ENCODE measurements at places on chromosomes 7 and 10. TPM values are rescaled to one million over a fixed set of nuclear protein-coding genes. Genes with fewer than 3 reads are reported as not detected.

GRCh38 chr10:23338155-23338828, 6.3 kb downstream of the C10orf67 start:
- no peak for ATAC-seq

- peak; percentile 51 for ATAC-seq
Observed at GRCh38 chr7:99137411-99138180, 6.3 kb downstream of the SMURF1 start.

GRCh38 chr7:30935569-30935877, 23.9 kb downstream of the AQP1 start:
- ATAC-seq, result no peak

DNA sequence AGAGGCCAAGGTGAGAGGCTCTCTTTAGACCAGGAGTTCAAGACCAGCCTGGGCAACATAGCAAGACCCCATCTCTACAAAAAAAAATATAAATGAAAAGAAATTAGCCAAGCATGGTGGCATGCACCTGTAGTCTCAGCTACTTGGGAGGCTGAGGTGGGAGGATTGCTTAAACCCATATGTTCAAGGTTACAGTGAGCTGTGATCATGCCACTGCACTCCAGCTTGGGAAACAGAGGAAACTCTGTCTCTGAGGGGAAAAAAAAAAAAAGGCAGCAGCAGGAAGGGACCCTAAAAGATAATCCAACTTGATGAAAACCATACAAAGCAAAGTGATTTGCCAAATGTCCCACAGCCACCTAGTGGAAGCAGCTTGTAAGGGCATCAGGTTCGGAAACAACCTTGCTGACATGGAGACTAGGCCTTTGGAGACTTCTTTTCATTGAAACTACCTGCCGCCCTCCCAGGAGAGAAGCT, 15.6 kb upstream of the PBLD start:
- ATAC-seq, result peak; percentile 57

- no peak for ATAC-seq
Observed at GRCh38 chr7:6218329-6218728, 54.1 kb downstream of the CYTH3 start.

DNA sequence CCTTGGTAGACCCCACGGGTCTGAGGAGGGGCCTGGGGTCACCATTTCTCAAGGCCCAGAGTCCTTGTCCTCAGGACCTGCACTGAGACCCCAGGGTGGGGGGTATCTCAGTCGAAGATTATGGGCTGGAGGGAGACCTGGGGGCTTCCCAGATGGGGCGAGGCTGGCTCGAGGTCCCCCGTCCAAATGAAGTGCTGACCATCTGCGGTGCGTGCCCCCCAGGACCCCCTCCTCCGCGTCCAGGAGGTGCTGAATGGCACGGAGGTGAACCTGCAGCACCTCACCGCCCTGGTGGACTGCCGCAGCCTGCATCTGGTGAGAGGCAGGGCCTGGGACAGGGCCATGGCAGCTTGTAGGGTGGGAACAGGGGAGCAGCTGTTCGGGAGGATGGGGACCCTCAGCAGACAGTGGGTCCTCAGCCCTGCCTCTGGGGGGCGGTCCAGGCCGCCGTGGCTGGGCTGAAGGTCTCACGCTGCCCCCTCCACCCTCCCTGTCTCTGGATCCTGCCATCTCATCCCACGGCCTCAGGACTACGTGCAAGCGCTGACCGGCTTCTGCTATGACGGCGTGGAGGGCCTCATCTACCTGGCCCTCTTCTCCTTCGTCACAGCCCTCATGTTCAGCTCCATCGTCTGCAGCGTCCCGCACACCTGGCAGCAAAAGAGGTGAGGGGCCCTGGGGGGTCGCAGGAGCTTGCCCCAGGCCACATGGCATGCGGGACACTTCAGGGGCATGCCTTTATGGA, 24.3 kb downstream of the TTYH3 start:
- ATAC-seq, result no peak

- ATAC-seq, result no peak
Observed at GRCh38 chr10:78764436-78764835, 304.3 kb upstream of the ZMIZ1 start.

- no peak for ATAC-seq
Observed at GRCh38 chr7:124752310-124752709, 13.3 kb downstream of the GPR37 start.

GRCh38 chr7:152683297-152683696, 7.4 kb upstream of the XRCC2 start:
- no peak for ATAC-seq

- ATAC-seq, result no peak
Observed at GRCh38 chr7:46478046-46478445, 557.0 kb upstream of the IGFBP3 start.

DNA sequence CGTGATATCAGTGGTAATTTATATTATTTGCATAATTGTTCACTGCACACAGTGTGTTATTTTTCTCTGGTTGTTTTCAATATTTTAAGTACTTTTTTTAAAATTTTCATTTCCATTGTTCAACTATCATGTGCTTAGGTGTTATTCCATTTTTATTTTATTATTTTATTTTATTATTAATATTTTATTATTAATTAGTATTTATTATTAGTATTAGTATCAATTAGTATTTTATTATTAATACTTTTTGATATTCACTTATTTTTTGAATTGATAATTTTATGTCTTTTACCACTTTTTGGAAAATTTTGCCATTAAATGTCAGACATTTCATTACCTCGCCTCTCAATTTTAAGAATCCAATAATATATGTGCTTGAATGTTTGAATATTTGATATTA, 593.8 kb upstream of the GRM3 start:
- no peak for ATAC-seq

DNA sequence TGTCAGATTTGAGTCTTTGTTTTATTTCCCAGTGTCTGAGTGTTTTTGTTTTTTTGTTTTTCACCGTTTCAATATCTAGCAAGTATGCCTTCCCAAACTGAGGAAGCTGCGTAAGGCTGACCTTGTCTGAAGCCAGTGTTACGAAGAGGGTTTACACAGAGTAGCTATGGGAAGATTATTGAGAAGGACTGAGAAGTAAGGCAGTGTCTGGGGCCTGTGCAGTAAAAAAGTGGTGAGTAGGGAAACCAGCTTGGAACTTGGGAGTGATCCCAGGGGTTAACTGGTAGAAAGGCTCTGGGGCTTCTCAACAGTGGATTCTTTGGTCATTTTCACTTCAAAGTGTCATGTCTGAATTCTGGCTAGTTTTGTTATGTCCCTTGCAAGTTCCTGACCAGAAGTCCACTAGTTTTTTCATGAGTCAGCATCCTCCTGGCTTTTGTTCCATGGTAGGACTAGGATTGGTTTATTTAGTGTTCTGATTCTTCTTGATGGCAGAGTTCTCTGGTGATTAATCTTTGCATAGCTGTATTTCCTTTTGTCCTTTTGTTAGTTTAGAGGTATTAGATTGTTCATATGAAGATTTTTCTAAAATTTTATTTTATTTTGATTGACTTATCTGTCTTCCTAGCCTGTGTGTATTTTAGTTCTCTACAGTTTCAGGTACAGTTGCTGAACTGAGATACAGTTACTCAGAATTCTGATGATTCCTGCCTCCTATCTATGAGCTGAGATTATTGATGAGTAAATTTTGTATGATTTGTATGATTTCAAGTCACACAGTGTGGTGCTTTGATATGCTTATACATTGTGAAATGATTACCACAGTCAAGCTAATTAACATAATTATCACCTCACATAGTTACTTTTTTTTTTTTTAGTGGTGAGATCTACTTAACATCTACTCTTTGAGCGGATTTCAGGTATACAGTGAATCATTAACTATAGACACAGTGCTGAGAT, 19.0 kb downstream of the GARS1 start:
- ATAC-seq, result no peak

DNA sequence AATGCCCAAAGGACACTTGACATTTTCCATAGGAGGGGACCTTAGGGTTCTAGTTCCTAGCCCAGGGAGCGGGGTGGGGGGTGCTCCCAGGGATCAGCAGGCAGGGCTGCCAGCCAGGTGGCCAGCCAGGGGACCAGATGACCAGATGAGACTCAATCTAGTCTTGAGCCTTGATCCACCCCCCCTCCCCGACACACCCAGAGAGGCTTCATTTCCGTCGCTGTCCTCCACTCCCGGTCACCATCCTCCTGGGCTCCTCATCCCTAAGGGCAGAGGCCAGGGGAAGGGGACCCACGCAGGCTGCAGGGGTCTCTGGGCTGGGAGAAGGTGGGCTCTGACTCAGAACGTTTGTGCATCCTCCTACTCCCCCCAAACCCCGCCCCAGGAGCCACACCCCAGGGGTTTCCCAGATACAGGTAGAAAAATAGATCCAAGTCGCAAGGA, 1.0 kb downstream of the STX1A start:
- no peak for ATAC-seq

DNA sequence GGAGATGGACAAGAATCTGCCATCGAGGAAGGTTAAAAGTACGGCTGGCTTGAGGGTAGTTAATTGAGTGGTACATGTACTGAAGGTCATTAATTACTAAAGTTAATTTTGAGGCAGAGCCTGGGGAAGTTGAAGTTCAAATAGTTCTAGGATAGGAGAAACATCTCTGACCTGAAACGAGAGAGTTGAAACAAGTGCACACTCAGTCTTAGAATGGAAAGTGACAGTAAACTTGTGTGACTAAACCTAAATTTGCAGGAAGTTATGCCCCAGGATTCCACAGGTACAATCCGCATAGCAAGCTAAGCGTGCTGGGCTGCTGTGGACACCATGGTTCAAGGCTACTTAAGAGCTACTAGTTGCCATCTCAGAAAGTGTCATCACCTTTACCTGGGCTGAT, 209.9 kb downstream of the CHCHD3 start:
- no peak for ATAC-seq

DNA sequence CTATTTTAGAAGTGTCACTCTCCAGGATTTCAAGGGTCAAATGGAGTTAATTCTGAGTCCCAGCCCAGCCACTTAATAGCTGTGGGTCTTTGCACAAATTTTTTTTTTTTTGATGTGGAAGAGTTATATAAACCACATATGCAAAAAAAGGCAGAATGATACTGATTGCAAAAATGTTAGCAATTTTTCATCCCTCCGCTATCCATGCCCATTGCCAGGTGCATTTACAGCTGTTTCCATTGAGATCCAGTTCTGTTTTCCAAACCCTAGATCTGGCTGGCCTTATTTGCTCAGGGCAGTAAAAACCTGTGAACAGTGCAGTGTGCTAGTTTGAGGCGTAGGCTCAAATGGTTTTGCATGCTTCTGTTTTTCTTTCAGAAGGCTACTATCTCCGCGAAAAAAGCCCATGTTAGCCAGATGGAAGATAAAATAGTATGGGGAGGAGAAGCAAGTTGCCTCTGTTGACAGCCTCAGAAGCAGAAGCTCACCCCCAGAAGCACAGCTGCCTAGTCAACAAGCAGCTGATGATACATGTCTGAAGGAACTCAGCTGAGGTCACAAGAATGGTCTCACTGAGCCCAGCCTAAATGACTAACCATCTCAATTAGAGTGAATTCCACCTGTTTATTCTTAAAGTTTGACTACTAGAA, 997 bp upstream of the ZNF138 start:
- no peak for ATAC-seq

DNA sequence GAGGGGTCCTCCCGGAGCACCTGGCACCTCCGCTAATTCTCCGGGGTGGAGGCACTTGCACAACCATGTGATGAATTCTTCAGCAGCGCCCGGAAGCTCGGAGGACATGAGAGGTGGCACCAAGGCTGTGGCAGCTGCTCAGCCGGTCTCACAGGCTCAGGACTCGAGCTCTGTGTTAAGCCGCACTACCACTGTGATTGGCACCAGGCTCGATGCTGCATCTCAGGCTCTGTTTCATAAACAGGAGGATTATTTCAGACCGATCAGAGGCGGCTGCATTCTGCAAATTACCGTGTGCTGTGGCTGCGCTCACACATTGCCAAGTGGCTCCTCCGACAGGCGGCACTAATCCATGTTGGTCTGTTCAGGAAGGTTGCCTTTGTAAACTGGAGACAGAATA, 495.2 kb downstream of the DNAJB6 start:
- ATAC-seq, result no peak

DNA sequence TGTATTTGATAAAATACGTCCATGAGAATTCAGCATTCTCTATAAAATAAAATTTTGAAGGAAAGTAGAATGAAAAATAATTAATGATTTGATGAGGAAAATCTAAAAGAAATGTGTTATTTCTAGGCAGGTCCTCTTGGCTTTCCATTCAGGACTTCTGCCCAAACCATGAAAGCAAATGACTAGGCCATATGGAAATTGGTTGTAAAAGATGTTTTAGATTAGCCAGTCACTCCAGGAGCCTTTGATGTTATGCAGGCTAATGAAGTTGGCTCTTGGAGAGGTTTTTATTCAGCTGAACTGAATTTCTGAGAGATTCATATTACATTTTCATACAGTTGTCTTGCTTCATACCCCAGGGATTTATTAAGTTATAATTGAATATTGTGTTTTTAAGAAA, 452.8 kb downstream of the SDK1 start:
- no peak for ATAC-seq

- ATAC-seq, result no peak
Observed at GRCh38 chr7:30391806-30392205, 86.8 kb downstream of the NOD1 start.

DNA sequence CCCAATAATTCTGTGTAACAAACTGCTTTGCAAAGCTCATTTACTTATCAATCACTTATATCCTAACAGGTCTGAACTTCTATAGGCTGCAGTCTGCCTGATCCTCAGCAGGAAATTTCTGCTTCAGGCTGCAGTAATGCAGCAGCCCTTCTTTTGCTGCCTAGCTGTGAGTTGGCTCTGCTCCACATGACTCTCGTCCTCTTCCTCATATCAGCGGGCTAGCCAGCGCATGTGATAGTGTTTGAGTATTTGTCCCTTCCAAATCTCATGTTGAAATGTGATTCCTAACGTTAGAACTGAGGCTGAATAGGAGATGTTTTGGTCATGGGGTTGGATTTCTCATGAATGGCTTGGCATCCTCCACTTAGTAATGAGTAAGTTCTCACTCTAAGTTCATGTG, 387.8 kb downstream of the SEMA3D start:
- ATAC-seq, result peak; percentile 68

GRCh38 chr7:14639801-14640200, 262.8 kb downstream of the DGKB start:
- no peak for ATAC-seq

The MUC3A gene
- 0.16 TPM for total RNA-seq

The KCND2 gene
- total RNA-seq, result not detected

The GNG11 gene
- 1.4 TPM for total RNA-seq

The MBL2 gene
- total RNA-seq, result not detected

The CYREN gene
- total RNA-seq, result 39.6 TPM

The COG5 gene
- total RNA-seq, result 20.9 TPM

The CFAP69 gene
- 1.1 TPM for total RNA-seq

The CROT gene
- 18.1 TPM for total RNA-seq

The CFTR gene
- total RNA-seq, result 0.60 TPM

The CCDC172 gene
- not detected for total RNA-seq

The TTYH3 gene
- total RNA-seq, result 11.7 TPM

The ACSM6 gene
- not detected for total RNA-seq

The OR13A1 gene
- total RNA-seq, result 0.32 TPM

All from esophagus mucosa (tissue), 1 donor.